Left kidney (tissue), 8 donors: ENCODE measurements at places on chromosomes 7 and 10.
A peak's percentile ranks its signal among the peaks of the same experiment; 100 is the strongest.

- no peak for DNase-seq
Measured at GRCh38 chr7:38438970-38439369, 165.5 kb upstream of the TARP start.

- no peak for DNase-seq
Measured at GRCh38 chr7:46653848-46654247, 732.8 kb upstream of the IGFBP3 start.

- DNase-seq, result no peak
Measured at GRCh38 chr7:27145914-27146412, 1.6 kb downstream of the HOXA6 start.

GRCh38 chr7:107151538-107151937, 17.3 kb upstream of the HBP1 start:
- no peak for DNase-seq

- DNase-seq, result no peak
Measured at GRCh38 chr7:4856336-4857057, 5.3 kb downstream of the PAPOLB start.

DNA sequence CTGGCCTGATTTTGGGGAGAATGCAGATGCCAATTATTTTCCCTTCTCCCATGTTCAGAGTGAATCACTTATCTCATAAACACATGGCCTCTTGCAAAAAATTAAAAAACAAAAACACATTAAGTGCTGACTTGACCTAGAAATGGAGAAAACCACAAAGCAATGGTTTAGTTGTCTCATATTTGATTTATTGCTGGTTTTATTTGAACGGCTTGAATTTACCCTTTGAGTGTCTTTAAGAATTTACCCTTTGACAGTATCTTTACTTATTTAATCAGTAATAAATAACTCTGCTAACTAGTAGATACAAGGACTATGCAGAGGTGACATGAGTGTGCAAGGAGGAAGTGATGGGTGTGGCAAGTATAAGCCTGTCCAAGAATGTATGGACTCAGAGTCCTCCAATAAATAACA, 68.1 kb upstream of the GSDME start:
- DNase-seq, result no peak

GRCh38 chr7:37545619-37546534, 97.2 kb upstream of the ELMO1 start:
- no peak for DNase-seq

- DNase-seq, result peak; percentile 36
Measured at GRCh38 chr7:108193594-108194498, 63.7 kb upstream of the LAMB4 start.

DNA sequence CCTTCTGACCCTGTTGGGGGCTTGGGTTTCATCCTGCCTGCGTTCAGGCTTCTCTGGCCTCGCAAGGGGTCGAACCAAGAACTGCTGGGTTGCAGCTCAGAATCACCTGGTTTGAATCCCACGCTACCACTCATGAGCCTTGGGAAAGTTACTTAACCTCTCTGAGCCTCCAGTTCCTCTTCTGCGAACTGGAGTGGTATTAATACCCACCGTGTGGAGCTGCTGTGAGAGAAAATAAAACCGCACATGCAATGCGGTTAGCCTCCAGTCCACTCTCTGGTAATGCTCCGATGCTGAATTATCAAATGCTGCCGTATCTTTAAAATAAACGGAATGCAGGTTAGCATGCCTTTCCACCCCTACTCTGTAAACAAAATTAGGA, 171.9 kb downstream of the ARHGAP12 start:
- no peak for DNase-seq
